ENCODE measurements at places on chromosomes 3 and 15. TPM values are rescaled to one million over a fixed set of nuclear protein-coding genes. Genes with fewer than 3 reads are reported as not detected.

DNA sequence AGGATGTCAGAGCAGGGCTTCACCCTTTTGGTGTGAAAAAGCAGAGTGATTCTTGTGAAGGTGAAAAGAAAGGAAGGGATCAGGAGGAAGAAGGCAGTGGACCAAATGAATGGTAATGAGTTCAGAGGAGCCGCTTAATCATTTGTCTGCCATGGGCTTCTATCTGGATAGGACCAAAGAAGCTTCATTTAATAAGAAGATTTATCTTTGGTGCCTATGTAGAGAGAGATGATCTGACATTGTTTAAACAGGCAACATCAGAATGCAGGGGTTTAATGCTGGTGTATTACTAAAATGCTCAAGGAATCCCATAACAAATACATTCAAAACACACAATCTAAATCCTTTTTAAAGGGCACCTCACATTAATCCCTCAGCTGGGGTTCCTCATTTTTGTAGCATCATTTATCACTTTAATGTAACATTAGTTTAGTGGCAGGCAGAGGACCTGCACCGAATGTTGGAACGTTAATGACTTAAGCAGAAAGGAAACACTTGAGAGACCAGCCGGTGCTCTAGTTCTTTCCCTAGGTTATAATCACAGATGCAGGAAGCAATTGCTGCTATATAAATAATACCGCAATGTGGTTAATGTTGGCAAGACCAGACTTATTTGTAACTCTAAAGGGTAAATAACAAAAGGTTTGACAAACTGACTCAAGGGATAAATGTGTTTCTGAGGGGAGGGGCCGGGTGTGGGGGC lies 27.9 kb upstream of the IL1RAP start:
- DNase-seq = no peak

DNA sequence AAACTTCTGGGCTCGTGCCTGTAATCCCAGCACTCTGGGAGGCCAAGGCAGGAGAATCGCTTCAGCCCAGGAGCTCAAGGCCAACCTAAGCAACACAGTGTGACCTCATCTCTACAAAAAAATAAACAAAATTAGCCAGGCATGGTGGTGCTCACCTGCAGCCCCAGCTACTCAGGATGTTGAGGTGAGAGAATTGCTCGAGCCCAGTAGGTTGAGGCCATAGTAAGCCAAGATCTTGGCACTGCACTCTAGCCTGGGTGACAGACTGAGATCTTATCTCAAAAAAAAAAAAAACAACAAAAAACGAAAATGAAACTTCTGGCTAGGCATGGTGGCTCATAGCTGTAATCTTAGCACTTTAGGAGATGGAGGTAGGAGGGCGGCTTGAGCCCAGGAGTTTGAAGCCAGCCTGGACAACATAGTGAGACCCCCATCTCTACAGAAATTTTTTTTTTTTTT lies 53.7 kb downstream of the PIK3CB start:
- no peak for DNase-seq

- no peak for DNase-seq
These were observed 317.5 kb upstream of the MCTP2 start for GRCh38 chr15:93913871-93914270.

DNA sequence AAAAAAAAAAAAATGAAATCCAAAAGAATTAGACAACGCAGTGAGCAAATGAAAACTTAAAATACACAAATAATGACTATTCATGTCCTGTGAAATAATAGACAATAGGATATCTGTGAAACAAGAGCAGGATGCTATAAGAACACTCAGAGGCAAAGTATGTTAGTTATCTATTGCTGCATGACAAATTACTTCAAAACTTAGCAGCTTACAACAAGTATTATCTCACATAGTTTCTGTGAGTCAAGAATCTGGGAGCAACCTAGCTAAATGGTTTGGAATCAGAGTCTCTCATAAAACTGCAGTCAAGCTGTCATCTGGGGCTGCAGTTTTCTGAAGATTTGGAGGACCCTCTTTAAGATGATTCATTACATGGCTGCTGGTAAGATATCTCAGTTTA lies 36.5 kb upstream of the ZMAT3 start:
- DNase-seq = no peak

- DNase-seq = no peak
These were observed 7.7 kb downstream of the FAM107A start for GRCh38 chr3:58569287-58570001.

- DNase-seq = no peak
These were observed 3.6 kb upstream of the SHC4 start for GRCh38 chr15:48967336-48967735.

- no peak for DNase-seq
These were observed 120.5 kb downstream of the TMEM266 start for GRCh38 chr15:76180321-76180720.

DNA sequence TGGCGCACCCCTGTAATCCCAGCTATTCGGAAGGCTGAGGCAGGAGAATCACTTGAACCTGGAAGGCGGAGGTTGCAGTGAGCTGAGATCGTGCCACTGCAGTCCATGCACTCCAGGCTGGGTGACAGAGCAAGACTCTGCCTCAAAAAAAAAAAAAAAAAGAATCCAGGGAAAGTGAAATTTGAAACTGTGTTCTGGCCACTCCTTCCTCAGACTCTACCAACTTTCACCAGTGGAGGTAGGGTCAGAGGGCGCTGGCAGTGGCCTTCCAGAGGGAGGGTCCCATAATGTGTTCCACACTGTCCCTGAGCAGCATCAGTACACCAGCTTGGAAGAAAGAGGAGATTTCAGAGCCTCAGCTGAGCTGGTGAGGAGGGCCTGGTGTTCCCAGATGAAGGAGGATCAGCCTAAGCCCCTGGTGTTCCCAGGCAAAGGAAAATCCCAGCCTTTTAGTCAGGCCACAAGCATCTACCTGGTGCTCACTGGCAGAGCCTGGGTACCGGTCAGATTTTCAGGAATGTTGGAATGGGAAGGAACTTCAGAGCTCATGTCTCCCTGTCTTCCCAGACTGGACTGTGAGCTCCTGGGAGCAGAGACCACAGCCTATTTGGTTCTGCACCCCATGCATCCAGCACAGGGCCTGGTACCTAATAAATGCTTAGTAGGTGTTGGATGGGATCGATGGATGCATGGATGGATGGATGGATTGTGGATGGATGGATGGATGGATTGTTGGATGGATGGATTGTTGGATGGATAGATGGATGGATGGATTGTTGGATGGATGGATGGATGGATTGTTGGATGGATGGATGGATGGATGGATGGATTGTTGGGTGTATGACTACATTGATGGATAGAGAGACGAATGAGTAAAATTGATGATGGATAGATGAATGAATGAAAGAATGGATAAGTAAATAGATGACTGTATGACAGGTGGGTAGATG lies 117.9 kb downstream of the CORO2B start:
- no peak for DNase-seq

- no peak for DNase-seq
These were observed 49.5 kb downstream of the MYLK start for GRCh38 chr3:123834631-123835030.

GRCh38 chr3:12081826-12082225 lies 76.9 kb downstream of the TIMP4 start:
- DNase-seq = no peak

DNA sequence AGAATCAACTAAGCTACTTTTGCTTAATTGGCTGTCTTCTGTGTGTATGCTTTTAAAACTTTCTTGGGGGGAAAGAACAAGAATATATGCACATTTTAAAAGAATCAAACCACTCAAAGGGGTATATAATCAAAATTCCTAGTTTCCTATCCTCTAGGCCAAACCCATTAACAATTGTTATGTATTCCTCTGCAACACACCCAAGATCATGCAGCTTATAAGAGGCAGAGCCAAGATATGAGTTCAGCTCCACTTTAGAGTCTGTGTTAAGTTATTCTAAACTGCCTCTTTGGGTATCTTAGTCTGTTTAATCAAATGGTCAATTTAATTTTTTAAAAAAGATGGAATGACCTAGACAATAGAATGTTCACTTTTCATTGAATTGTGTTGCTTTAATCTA lies 326.1 kb upstream of the IL12A start:
- DNase-seq = no peak

DNA sequence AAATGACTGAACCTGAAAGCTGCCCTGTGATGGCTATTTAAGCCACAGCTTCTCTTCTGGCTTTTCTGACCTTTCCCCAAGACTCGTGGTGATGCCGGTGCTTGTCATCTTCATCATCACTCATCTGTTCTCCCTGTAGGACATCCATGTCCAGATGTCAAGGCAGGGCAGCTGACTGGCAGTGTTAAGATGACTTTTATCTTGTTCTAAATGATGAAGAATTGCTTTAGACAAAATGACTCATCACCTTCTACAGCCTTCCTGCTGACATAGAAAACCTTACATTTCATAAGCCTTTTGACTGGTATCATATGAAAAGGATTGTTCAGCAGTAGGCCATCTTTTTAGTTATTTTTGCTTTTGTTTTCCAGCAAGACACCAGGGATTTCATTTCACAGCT lies 67.0 kb upstream of the GPR149 start:
- no peak for DNase-seq

DNA sequence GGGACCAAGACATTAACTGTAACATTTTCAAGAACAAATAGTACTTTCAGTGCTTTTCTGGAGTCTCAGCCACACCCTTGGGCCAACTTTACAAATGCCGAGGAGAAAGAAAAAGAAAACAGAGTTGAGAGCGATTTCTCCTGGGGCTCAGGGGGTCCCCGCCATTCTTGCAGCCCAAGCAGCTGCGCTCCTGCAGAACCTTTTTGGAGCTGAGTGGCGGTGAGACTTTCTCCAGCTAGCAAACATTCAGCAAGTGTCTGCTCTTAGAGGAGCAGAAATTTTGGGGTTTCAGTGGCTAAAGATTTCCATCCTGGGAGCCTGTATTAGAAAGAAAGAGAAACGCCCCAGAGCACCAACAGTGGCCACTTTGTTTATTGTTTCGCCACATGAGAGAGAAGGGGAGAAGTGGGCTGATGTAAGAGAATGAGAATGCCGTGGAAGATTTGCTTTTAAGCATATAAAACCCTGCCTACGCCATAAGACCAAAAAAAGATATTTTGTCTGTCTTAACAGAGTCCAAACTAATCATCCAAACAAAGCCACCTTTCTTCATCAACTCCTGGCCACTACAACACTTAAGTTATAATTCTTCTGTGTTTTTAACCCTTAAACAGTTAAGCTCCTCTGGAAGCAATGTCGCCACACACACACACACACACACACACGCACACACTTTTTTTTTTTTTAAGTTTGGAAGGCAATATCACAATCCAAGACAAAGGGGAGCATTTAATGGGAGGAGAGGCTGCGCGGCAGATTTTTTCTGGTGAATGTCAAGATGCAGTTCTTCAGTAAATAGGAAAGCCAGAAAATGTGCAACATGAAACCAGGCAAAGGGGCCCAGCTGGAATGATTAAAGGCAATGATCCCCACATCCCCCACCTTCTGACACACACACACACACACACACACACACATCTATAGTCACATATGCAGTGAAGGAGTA lies 19.2 kb downstream of the EID1 start:
- no peak for DNase-seq

DNA sequence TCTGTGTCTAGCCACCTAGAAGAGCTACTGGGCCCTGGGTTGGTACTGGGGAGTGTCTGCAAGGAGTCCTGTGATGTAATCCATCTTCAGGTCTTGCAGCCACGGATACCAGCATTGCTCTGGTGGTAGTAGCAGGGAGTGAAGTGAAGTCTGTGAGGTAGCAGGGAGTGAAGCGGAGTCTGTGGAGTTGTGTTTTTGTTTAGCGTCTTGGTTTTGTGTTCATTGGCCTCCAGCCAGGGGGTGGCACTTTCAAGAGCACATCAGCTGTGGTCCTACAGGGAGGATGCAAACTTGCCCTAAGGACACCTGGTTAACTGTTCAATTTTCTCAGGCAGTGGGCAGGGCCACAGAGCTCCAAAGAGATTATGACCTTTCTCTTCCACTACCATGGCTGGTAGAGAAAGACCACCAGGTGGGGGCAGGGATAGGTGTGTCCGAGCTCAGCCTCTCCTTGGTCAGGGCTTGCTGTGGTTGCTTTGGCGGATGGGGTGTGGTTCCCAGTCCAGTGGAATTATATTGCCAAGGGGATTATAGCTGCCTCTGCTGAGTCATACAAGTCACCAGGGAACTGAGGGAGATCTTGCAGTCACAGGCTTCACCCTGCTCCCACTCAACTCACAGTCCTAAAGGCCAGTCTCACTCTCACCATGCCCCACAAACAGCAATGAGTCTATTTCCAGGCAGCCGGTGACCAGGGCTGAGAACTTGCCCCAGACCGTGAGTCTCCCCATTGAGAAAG lies 424.7 kb downstream of the ZBBX start:
- DNase-seq = no peak

- DNase-seq = no peak
These were observed 253.9 kb downstream of the RPLP1 start for GRCh38 chr15:69706353-69707097.

DNA sequence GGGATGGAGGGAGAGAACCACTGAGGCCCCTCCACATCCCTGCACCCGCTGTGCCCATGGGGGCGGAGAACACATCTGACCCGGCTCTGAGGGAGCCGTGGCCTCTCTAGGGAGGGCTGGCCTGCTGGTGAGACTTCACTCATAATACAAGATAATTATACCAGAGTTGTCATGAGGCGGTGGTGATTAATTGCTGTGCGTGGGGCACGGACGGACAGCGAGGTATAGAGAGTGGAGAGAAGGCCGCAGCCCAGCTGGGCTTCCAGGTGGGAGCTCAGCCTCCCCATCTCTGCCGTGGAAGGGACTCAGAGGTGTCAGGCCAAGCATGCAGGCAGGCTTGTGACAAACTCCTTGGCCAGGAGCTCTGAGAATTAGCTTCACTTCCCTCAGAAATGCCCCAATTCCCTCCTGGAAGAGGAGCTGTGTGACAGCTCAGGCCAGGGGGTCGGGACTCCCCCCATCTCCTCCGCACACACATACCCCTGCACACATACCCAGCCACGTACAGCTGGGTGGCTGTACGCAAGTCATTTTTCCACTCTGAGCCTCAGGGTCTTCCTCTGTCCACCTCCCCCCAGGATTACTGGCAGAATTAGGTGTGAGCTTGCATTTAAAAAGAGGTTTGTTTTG lies 6.0 kb upstream of the GATA2 start:
- no peak for DNase-seq

DNA sequence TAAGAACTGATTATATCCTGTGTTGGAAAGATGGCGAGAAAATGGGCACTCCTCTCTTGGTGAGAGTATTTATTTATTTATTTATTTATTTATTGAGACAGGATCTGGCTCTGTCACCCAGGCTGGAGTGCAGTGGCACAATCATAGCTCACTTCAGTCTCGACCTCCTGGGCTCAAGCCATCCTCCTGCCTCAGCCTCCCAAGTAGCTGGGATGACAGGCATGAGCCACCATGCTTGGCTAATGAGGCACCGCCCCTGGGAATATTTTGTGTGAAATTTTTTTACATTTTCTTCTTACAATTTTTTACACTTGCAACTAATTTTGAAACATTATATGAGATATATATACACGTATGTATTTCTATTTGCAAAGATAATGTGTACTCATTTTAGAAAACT lies 150.5 kb upstream of the PRR20G start:
- no peak for DNase-seq

The CACNA2D2 gene
- 0.41 TPM for polyA plus RNA-seq

The HYAL2 gene
- polyA plus RNA-seq = 24.4 TPM

The FBXL22 gene
- 0.13 TPM for polyA plus RNA-seq

The ACSBG1 gene
- polyA plus RNA-seq = 0.15 TPM

Data from A549 (cell line).